Activated CD4-positive, alpha-beta T cell treated with anti-CD3 and anti-CD28 coated beads for 4 hours (primary cell): ENCODE measurements at places on chromosomes 5 and 9.
A peak's percentile ranks its signal among the peaks of the same experiment; 100 is the strongest.

DNA sequence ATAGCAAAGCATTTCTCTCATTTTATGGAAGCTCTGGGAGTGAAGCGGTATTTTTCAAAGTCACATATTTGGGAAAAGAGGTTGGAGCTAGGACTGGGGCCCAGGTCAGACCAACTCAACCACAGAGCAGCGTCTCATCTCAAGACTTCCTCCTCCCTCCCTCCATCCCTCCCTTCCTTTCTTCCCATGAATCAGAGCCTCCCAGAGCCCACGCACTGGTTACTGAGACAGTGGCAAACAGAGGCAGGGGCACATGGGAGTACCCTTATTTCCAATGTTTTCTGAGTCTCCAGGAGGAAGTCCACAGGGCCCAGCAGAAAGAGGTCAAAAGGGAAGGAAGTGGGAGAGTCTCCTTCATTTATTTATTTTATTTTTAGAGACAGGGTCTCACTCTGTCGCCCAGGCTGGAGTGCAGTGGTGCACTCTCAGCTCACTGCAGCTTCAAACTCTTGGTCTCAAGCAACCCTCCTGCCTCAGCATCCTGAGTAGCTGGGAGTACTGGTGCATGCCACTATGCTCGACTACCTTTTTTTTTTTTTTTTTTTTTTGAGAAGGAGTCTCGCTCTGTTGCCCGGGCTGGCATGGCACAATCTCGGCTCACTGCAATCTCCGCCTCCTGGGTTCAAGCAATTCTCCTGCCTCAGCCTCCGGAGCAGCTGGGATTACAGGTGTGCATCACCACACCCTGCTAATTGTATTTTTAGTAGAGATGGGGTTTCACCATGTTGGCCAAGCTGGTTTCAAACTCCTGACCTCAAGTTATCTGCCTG is 52.5 kb upstream of the CDKN2AIPNL start:
- no peak for DNase-seq

GRCh38 chr9:127444921-127445850 is 6.0 kb downstream of the RPL12 start:
- DNase-seq, result no peak

- no peak for DNase-seq
These were observed 173.1 kb downstream of the CCDC171 start for GRCh38 chr9:15725953-15726352.

- no peak for DNase-seq
These were observed 60.2 kb downstream of the FEM1C start for GRCh38 chr5:115484368-115484767.

GRCh38 chr9:87206064-87206661 is 258.9 kb upstream of the GAS1 start:
- no peak for DNase-seq

- DNase-seq, result no peak
These were observed 10.8 kb downstream of the SHC3 start for GRCh38 chr9:89167788-89168187.

DNA sequence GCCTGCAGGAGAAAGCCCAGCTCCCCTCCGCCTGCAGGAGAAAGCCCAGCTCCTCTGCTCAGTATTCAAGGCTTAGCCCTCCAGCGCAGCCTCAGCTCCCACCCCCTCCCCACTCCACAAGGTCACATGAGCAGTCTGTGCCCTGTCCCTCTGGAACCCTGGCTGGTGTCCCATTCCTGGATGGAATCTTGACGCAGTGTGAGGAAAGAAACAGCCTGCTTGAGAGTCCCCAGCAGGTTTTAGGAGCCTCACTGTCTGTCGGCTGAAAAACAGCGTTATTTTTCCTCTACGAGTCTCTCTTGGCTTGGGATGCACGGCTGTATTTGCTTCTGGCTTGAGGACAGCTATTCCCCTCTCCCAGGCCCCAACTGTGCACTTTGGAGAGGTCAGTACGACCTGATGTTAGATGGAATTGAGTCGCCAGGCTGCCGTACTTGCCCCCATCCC is 210.1 kb upstream of the TRIM32 start:
- DNase-seq, result no peak

DNA sequence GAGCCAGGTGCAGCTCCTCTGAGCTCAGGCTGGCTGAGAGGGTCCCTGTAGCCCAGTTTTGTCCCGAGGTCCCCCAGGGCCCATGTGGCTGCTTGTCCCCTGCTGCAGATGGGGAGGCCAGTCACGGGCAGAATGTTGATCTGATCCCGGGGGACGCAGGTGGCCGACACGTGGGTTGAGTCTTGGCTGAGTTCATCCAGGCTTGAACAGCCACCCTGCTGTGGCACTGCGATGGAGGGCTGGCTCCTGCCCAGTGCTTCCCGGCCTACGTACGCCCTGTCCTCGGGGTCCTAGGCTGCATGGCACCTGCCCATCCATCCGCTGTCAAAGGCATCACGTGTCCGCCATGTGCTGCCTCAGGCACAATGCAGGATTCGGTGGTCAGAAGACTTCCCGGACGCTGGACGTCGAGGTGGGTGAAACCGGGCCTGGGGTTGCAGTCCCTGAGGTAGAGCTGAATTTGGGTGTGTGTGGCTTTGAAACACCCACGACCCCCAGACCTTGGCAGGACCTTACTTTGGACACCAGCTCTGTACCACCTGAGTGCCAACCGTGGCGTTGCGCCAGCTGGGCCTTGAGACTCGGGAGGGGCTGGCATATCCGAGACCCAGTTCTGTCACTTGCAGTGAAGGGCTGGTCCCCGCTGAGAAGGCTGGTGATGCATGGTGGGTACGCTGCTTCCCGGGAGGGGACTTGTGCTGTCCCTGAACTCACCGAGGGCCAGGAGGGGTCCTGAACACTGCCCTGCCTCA is 22.3 kb downstream of the RXRA start:
- DNase-seq, result no peak

DNA sequence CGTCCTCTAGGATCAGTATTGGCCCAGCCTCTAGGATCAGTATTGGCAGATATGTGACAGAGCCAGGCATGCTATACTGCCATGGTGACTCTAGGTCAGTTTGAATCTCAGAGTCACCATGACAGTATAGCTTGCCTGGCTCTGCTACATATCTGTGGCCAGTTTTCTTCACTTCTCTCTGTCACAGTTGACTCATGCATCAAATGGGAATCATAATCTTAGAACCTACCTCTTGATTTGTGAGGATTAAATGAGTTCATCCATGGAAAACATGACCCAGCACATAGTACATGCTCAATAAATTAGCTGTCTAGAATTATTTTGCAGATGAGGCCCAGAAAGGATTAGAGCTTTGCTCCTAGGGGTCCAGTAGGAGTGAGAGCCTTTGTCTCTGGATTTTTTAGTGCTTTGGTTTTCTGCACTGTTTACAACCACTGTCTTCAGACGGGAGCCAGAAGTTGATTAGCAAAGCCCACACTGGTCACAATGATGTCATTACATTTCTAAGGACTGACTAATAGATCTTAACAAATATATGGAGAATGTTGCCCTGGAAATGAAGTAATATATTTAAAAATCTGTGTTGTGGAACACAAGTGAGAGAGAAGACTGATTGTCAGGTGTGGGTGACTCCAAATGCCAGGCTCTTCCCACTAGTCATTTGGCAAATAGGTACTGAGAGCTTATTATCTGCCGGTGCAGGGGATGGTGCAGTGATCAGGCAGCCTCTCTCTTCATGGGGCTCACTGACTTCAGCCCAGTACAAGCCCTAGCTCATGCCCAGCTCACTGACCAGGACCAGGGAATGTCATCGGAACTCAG is 76.0 kb downstream of the COL15A1 start:
- DNase-seq, result no peak

DNA sequence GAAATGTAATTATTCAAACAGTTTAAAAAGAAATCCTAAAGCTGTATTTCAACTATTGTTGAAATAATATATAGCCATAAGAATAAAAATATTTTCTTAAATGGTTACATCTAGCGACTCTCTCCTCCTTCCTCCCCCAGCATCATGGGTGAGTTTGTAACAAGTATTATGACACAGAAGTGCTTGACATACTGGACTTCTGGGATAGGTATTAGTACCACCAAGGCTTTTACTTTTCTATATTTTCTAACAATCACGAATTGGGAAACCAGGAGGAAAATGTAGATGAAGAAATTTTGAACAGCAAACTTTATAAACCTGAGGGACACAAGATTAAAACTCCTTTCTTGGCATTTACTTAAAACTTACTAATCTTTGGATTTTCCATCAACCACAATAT is 4.4 kb downstream of the RORB start:
- DNase-seq, result no peak

- no peak for DNase-seq
These were observed 33.1 kb downstream of the ZCCHC9 start for GRCh38 chr5:81334304-81335061.

DNA sequence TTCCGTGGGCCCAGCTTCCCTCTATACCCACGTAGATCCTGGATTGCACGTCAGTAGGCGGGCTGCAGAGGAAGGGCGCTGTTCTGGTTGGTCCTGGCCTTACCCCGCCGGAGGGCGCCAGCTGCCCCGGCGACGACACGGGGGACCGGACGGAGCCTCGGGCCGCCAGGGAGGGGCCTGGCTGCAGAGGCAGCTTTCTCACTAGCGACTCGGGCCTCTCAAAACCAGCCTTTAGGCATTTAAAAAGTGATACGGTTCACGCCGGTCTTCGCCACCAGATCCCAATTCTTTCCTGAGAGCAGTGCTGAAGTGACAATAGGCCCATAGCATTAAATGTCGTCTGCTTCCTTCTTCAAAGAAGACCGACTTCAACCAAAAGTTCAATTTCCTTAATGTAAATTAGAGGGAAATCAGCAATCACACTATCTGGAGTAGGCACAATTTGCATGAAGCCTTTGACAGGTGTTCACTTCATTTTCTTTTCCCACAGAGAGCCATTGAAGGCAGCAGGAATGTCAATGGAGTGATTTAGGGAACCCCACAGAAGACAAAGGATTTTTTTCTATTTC is 17.6 kb upstream of the UBE2D2 start:
- DNase-seq, result peak; percentile 19

DNA sequence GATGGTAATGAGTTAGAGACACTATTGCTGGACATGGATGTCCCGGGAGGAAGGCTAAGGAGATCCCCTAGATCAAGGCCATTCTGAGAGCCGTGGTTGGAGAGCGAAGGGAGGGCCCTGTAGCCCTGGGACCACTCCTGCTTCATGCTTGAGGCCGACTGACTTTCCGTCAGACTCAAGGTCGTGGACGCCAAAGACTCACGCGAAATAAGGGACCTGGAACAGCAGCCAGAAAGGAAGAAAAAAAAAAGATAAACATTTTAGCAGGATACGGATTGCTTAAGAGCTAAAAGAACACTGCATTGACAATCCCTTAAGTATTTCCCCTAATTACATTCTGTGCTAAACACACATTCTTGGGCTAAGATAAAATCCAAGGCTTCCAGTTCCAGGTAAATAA is 181.2 kb downstream of the GLIS3 start:
- no peak for DNase-seq

DNA sequence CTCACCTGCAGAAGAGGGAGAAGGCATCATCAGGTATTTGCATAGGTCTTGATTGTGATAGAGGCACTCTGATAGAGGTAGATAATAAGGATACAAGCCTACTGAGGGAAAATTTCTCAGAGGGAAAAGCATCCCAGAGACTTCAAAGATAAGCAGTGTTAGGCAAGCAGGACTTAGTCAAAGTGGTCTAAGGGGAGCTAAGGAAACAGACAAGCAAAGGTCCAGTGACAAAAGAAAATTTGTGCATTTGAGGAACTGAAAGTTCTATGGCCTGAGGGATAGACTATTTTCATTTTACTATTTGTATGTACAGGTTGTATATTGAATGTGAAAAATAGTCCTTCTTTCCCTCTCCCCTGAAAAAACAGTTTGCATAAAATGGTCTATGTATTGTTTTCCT is 27.4 kb downstream of the OXCT1 start:
- DNase-seq, result no peak

GRCh38 chr9:79028101-79028500 is 543.7 kb upstream of the TLE4 start:
- DNase-seq, result no peak

DNA sequence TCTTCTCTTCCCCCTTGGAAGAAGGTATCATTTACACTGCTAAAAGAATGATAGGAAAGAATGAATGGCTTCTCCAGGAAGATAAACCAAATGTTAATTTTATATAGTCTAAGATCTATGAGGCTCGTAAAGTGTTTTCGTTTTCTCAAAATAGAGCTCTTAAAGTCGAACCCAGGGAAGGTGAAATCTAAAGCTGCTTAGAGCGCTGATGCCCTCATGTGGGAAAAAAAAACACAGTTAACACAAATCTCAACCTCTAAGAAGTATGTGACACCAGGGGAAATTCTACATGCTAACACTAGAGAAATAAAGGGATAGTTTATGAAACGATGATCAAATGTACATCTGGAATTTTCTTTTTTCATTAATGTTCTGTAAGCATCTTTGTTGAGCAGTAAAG is 257.9 kb downstream of the RASEF start:
- DNase-seq, result no peak

DNA sequence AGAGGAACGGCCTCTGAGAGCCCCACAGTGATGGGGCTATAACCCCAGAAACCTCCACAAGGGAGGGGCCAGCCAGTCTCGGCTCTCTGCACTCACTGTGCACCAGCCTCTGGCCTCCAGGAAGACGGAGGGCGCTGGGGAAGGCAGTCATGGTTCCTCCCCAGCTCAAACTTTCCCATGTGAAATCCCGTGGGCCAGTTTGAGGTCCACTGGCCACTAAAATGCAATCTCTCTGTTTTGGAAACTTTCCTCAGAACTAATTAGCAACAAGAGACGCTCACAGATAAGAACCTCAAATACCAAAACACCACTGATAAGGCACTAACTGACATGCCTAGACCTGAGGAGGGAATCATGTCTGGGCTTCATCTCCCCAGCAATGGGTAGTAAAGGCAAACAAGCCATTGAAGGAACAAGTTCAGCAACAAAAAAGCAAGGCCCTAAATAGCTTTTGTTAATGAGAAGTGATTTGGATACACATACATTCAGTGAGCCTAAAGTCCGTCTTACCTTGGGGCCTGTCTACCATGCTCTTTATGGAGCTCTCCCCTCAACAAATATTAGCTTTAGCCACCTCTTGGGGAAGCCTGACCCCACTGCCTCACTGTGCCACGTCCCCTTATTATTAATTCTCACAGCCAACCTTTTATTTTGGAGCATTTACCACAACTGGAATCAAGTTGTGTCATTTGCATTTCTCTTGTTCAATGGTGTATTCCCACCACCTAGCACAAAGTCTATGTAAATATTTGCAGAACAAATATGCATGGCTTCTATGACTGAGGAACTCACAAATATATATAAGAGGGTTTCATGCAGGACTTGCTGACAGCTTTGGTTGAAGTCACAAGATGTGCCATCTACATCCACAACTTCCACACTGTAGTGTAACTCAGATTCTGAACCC is 56.1 kb upstream of the GLRX start:
- no peak for DNase-seq

GRCh38 chr5:132050136-132050535 is 10.3 kb upstream of the IL3 start:
- no peak for DNase-seq

- no peak for DNase-seq
These were observed 266.4 kb upstream of the IRX4 start for GRCh38 chr5:2149195-2149539.

DNA sequence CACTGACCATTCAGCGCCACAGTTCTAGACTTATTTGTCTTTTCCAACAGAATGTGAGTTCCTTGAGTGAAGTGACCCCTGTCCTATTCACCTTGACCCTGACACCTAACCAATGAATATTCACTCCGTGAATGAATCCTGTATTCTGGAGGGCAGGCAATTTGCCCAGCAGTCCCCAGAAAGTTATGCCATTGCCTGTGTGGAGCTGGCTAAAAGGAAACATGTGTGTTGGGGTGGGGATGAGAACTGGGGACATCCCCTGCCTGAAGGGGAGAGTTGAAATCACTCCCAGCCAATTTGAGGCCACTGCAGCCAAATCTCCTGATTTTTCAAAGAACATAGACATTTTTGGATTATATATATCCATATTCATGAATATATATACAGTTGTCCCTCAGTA is 199.0 kb downstream of the SLIT3 start:
- DNase-seq, result no peak

- DNase-seq, result no peak
These were observed 31.7 kb downstream of the MRPL22 start for GRCh38 chr5:154972476-154973080.
